Colonic mucosa (tissue), 4 donors: ENCODE measurements at places on chromosomes 12 and 14.

- H3K27me3 ChIP-seq, result no peaks in the 10 kb centered on the region
- no peak overlapping the region for H3K4me3 ChIP-seq
- no peak for DNase-seq
Observed at GRCh38 chr12:108516511-108517275, 1.6 kb downstream of the FICD start.

DNA sequence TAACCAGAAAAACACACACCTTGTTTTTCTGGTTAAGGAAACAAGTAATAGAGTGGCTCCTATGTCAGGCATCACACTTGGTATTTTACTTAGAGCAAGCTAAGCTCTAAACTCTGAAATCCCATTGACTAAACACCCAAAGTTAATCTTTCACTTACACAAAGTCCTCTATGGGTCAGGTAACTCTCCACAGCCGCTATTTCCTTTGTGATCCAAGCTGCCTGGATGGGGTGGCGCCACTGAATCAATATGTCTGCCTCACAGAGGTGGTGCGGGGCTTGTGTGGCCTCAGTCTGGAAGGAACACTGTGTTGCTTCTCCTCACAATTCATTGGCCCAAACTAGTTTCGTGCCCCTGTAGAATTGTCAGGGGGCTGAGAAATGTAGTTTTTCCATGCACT is 160.0 kb upstream of the E2F7 start:
- no peak overlapping the region for H3K27ac ChIP-seq
- H3K4me3 ChIP-seq, result no peak overlapping the region
- H3K27me3 ChIP-seq, result no peaks in the 10 kb centered on the region

- no peaks in the 10 kb centered on the region for H3K27me3 ChIP-seq
- H3K27ac ChIP-seq, result no peak overlapping the region
- H3K4me3 ChIP-seq, result no peak overlapping the region
- peaks cover 11% of the 10 kb centered on the region for H3K4me1 ChIP-seq
Observed at GRCh38 chr12:94186278-94187241, 38.2 kb downstream of the PLXNC1 start.

DNA sequence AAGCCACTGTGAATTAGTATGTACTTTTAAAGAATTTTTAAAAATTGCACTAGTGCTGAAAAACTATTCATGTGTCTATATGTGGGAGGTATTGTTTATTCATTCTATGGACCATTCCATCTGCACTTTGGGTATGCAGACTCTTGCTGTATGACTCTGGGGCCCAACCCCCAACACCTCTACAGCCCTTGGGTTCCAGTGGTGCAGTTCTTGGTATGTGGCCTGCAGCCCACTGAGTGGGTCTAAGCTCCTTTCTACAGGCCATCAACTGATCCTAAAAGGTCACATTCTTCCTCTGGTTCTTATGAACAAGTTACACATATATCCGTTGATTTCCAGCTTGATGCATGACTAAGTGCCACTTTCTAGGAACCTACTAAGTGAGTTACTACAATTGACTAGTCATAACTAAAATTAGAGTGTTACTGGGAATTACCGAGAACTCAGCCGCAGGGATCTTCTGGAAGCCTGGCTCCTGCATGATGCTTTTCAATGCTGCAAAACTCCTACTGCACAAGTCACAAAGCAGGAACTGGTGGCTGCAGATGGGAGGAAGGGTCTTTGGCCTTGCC is 62.4 kb upstream of the MED13L start:
- H3K4me3 ChIP-seq, result no peak overlapping the region
- no peaks in the 10 kb centered on the region for H3K4me1 ChIP-seq
- H3K36me3 ChIP-seq, result no peaks in the 10 kb centered on the region
- H3K27ac ChIP-seq, result no peak overlapping the region
- no peak for DNase-seq

DNA sequence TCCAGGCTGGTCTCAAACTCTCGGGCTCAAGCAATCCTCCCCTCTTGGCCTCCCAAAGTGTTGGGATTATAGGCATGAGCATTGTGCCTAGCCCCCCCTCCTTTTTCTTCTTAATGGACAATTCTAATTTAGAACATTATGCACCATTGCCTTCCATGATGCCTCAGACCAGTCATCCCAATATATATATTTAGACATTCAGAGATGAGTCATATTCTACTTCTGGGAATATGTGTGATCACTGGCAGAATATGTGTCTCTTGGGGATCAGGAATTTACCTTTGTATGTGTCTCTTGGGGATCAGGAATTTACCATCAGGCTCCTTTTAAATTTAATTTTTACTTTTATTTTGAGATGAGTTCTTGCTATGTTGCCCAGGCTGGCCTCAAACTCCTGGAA is 7.5 kb upstream of the CCDC177 start:
- DNase-seq, result no peak
- peaks cover 1% of the 10 kb centered on the region for H3K27me3 ChIP-seq
- no peak overlapping the region for H3K27ac ChIP-seq
- no peak overlapping the region for H3K4me3 ChIP-seq

- H3K4me1 ChIP-seq, result no peaks in the 10 kb centered on the region
- no peak overlapping the region for H3K27ac ChIP-seq
- no peaks in the 10 kb centered on the region for H3K27me3 ChIP-seq
Observed at GRCh38 chr12:131867471-131867870, 27.0 kb upstream of the ULK1 start.

- no peak for DNase-seq
- no peak within 1 kb of the TSS for H3K27ac ChIP-seq
- H3K27me3 ChIP-seq, result peaks cover 10% of the 10 kb centered on the region
- no peaks in the 10 kb centered on the region for H3K4me1 ChIP-seq
- no peak within 1 kb of the TSS for H3K4me3 ChIP-seq
Observed at GRCh38 chr12:80707126-80707829, at the start of gene MYF6. MYF6 (plus strand) TSS chr12:80707634; CDS start chr12:80707720, 86 bp downstream.

GRCh38 chr12:8011331-8011730 is 21.2 kb upstream of the FOXJ2 start:
- H3K36me3 ChIP-seq, result no peaks in the 10 kb centered on the region
- no peaks in the 10 kb centered on the region for H3K4me1 ChIP-seq
- H3K27ac ChIP-seq, result no peak overlapping the region
- no peak overlapping the region for H3K4me3 ChIP-seq
- no peak for DNase-seq

GRCh38 chr14:70904373-70904772 is 2.9 kb upstream of the PCNX1 start:
- DNase-seq, result no peak
- H3K36me3 ChIP-seq, result no peaks in the 10 kb centered on the region
- no peaks in the 10 kb centered on the region for H3K4me1 ChIP-seq
- no peak overlapping the region for H3K27ac ChIP-seq

DNA sequence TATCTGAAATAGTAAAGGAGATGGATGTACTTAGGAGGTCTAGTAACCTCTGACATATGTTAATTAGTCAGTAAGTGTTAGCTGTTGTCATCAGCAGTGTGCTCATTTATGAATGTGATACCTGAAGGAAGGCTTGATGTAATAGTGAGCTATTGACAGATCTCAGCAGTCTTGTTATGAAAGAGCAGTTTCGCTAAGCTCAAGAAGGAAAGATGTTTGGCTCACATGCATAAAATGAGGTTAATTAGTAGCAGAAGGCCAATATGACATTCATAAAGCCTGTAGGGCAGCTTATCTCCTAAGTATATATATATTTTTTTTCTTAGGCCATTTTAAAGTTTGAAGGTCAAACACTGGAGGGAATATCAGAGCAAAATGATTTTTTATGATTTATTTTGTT is 2.8 kb downstream of the FAM234B start:
- no peaks in the 10 kb centered on the region for H3K36me3 ChIP-seq
- H3K27me3 ChIP-seq, result peaks cover 41% of the 10 kb centered on the region
- no peak overlapping the region for H3K27ac ChIP-seq
- DNase-seq, result no peak
- H3K4me3 ChIP-seq, result no peak overlapping the region
